ENCODE measurements at places on chromosomes 3 and 15. TPM values are rescaled to one million over a fixed set of nuclear protein-coding genes. Genes with fewer than 3 reads are reported as not detected.
A peak's percentile ranks its signal among the peaks of the same experiment; 100 is the strongest.

Gene SLC51A
- polyA plus RNA-seq, result 10.4 TPM

Gene SEC22C
- polyA plus RNA-seq, result 47.8 TPM

Gene FGF7
- polyA plus RNA-seq, result 16.5 TPM

DNA sequence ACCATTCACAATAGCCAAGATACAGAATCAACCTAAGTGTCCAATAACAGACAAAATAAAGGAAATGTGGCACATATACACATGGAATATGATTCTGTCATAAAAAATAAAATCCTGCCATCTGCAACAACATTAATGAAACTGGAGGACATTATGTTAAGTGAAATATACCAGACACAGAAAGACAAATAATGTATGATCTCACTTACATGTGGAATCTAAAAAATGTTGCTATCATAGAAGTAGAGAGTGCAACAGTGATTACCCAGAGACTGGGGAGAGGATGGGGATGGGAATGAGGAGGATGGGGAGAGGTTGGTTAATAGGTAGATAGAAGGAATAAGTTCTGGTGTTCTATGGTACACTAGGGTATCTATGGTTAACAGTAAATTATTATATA, 28.7 kb downstream of the MRPL3 start:
- no peaks in the 10 kb centered on the region for H3K27me3 ChIP-seq
- no peak for DNase-seq
- H3K4me1 ChIP-seq, result no peaks in the 10 kb centered on the region

DNA sequence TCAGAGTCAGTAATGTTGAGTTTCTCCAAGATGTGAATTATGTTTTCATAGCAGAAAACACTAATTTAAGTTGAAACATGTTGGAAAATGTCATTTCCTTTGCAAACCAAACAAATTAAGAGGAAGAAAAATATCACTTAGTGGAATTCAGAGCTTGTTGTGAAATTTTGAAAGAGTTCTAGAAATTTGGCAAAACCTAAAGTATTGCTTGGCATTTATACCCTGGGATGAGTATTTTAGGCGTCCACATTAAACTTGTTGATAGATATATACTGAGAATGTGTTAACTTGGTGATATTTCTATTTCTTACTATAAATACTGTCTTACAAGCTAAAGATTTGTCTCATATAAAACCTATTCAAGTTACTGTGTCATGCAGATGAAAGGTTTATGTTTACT, 335.2 kb downstream of the NSUN3 start:
- DNase-seq, result no peak
- no peaks in the 10 kb centered on the region for H3K36me3 ChIP-seq
- no peaks in the 10 kb centered on the region for H3K27me3 ChIP-seq
- no peaks in the 10 kb centered on the region for H3K4me1 ChIP-seq
- no peak overlapping the region for H3K27ac ChIP-seq

GRCh38 chr15:48423342-48423741, 92.1 kb downstream of the DUT start:
- H3K27me3 ChIP-seq, result no peaks in the 10 kb centered on the region
- H3K4me3 ChIP-seq, result no peak overlapping the region
- no peaks in the 10 kb centered on the region for H3K4me1 ChIP-seq
- no peak for DNase-seq

- no peaks in the 10 kb centered on the region for H3K27me3 ChIP-seq
- H3K4me3 ChIP-seq, result no peak overlapping the region
- no peaks in the 10 kb centered on the region for H3K36me3 ChIP-seq
- no peak overlapping the region for H3K27ac ChIP-seq
Observed at GRCh38 chr3:194220901-194221326, 85.0 kb downstream of the HES1 start.

- no peaks in the 10 kb centered on the region for H3K27me3 ChIP-seq
- peaks cover 7% of the 10 kb centered on the region for H3K4me1 ChIP-seq
- no peak overlapping the region for H3K27ac ChIP-seq
- H3K36me3 ChIP-seq, result no peaks in the 10 kb centered on the region
Observed at GRCh38 chr3:126372413-126373145, 15.4 kb upstream of the KLF15 start.

DNA sequence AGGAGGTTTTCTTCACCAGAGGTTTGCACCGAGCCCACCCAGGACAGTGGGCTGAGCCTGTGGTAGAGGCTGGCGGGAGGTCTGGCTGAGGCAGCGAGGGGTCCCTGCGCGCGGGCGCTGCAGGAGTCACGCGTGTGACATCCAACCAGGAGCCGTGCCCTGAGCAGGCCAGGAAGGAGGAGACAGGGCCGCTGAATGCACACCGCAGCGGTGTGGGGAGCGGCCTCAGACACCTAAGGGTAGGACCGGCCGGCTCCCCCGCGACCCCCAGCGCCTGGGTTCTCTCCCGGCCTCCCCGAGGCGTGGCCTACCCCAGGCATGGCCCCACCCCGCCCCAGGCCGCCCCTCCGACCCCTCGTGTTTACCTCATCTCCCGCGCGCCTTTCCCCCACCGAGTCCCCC, 412 bp downstream of the SLC41A3 start:
- H3K4me1 ChIP-seq, result no peaks in the 10 kb centered on the region
- H3K27me3 ChIP-seq, result no peaks in the 10 kb centered on the region
- H3K36me3 ChIP-seq, result no peaks in the 10 kb centered on the region
- H3K4me3 ChIP-seq, result peak overlapping the region; percentile 59
- peak overlapping the region; percentile 71 for H3K27ac ChIP-seq
- no peak for DNase-seq

- H3K4me3 ChIP-seq, result no peak overlapping the region
- no peak for DNase-seq
- H3K27me3 ChIP-seq, result no peaks in the 10 kb centered on the region
- H3K27ac ChIP-seq, result peak overlapping the region; percentile 34
Observed at GRCh38 chr3:42053476-42053875, 37.7 kb upstream of the TRAK1 start.

DNA sequence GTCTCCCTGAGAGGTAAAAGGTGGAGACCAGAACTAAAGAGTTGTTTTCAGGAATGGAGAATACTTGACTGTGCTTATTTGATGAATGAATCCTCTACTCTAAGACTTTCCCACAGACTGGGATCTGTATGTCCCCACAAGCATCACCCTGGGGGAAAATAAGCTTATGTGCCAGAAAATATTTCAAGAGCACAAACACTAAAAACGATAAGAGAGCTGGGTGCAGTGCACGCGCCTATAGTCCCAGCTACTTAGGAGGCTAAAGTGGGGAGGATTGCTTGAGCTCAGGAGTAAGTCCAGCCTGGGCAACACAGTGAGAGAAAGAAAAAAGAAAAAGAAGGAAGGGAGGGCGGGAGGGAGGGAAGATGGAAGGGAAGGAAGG, 150.7 kb downstream of the ADAM10 start:
- peaks cover 9% of the 10 kb centered on the region for H3K4me1 ChIP-seq
- no peaks in the 10 kb centered on the region for H3K27me3 ChIP-seq
- peaks cover 36% of the 10 kb centered on the region for H3K36me3 ChIP-seq
- no peak for DNase-seq
- H3K27ac ChIP-seq, result no peak overlapping the region
- H3K4me3 ChIP-seq, result no peak overlapping the region

GRCh38 chr3:50268703-50269451, at the start of gene SEMA3B:
SEMA3B (plus strand) TSS chr3:50269147; CDS start chr3:50269241, 94 bp downstream.
- H3K4me1 ChIP-seq, result peaks cover 65% of the 10 kb centered on the region
- DNase-seq, result peak; percentile 87
- no peaks in the 10 kb centered on the region for H3K36me3 ChIP-seq
- H3K27ac ChIP-seq, result peak within 1 kb of the TSS; percentile 92

GRCh38 chr3:179186426-179186825, 38.3 kb downstream of the PIK3CA start:
- no peaks in the 10 kb centered on the region for H3K27me3 ChIP-seq
- no peaks in the 10 kb centered on the region for H3K36me3 ChIP-seq
